ENCODE measurements at places on chromosomes 5 and 9.
A peak's percentile ranks its signal among the peaks of the same experiment; 100 is the strongest.

GRCh38 chr9:134188386-134189144 is 24.2 kb upstream of the RNU6ATAC start:
- no peak for DNase-seq

DNA sequence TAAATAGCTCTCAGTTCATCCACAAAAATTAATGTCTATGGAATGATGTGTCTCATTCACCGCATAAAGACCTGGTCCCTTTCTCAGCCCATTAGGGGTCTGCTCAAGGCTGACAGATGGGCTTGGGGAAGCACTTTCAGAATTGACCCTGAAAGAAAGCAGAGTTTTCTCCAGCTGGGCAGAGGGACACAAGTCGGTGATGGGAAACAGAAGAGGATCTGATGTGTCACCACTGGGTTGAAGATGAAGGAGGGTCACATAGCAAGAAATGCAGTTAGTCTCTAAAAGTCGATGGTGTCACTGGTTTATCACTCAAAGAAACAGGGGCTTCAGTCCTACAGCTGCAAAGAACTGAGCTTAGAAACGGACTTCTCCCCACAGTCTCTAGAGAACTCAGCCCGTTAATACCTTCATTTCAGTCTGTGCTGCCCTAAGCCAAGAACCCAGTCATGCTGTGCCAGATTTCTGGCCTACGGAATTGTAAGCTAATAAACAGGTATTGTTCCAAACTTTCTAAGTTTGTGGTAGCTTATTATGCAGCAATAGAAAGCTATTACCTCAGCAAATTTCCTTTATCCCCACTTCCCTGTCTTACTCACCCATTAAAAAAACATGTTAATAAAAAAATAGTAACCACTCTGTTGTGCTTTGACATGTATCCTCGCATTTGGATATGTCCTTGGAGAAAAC is 64.6 kb downstream of the ADAMTS12 start:
- DNase-seq = no peak

- no peak for DNase-seq
Observed at GRCh38 chr9:118640836-118641560, 728.2 kb downstream of the BRINP1 start.

DNA sequence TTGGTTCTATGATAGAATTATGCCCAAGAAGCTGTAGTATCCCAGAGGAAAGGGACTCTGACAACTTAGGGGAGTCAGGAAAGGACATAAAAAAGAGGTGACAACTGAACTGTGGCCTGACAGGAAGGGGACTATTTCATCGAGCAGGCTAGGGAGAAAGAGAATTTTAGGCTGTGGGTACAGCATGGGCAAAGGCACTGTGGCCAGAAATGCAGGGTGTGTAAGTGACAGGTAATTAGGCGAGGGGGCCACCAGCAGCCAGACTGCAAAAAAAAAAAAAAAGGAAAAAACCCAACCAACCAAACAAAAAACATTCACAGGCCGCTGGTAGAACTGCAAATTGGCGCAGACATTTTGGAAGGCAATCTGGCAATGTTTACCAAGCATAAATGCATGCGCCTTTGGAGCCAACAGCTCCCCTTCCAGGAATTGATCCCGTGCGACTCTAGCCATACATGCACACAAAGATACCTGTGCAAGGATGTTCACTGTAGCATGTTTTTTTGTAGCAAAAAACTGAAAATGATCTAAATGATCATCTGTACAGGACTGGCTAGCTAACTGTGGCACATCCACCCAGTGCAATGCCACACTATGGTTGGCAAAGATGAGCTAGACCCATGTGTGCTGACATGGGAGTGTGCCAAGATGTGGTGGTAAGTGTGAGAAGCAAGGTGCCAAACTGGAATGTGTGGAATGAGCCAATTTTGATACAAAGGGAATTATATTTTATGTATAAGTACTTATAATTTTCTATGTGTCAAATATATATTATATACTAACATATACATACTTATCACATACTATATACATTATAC is 1.1 kb downstream of the EIF4E1B start:
- no peak for DNase-seq

DNA sequence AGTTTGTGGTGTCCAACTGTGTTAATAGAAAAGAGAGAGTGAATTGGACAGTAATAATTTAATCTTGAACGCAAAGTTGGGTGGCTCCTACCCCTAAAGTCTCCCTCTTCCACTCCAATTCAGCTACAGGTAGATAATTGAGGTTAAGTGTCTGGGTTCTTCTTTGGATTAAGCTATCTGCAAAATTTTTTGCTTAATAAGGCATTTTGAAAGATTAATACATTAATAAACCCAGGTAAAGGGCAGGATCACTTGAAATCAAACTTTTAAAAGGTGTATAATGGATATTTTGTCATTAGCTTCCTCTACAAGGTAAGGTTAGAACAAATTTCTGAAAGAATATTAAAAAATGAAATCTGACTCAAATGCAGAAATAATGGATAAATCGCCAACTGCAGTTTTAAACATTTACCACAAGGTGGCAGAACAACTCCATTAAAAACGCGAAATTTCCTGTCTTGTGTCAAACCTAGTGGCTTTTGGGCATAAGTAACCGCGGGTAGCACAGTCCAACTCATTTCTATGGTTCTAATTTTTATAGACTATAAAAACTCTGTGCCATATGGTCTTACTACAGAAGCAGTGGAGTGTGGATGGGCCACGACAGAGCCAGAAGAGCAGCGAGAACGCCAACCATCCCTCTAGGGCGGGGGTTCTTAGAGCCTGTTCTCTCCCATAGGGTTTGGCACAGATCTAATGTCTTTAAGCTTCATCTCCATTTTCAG is 276.5 kb downstream of the ARHGEF28 start:
- no peak for DNase-seq

DNA sequence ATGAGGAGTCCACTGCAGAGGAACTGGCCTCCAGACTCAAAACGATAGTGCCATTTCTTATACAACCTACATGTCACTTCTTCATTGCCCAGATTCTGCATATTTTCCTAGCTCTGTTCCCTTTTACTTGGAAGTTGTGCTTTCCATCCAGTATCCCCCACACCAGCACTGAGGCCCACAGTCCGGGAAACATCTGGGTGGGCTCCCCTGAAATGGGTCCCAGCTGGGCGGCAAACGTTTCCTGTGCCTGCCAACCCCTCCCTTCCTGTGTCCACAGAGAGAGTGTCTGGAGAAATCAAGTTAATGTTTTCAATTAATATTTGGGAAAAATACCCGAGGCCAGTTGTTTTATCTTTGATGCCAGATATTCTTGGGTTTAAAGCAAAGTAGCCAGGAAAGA is 111.8 kb downstream of the COL23A1 start:
- DNase-seq = no peak

- no peak for DNase-seq
Observed at GRCh38 chr9:112034216-112034611, 137.6 kb downstream of the UGCG start.

GRCh38 chr5:138330813-138331448 is 673 bp downstream of the CDC25C start:
- no peak for DNase-seq

GRCh38 chr5:16574789-16575721 is 41.7 kb downstream of the RETREG1 start:
- no peak for DNase-seq

GRCh38 chr5:43042176-43042625 is 2.1 kb upstream of the ANXA2R start:
- no peak for DNase-seq

GRCh38 chr5:175718401-175719108 is 60.7 kb downstream of the HRH2 start:
- DNase-seq = peak; percentile 64

DNA sequence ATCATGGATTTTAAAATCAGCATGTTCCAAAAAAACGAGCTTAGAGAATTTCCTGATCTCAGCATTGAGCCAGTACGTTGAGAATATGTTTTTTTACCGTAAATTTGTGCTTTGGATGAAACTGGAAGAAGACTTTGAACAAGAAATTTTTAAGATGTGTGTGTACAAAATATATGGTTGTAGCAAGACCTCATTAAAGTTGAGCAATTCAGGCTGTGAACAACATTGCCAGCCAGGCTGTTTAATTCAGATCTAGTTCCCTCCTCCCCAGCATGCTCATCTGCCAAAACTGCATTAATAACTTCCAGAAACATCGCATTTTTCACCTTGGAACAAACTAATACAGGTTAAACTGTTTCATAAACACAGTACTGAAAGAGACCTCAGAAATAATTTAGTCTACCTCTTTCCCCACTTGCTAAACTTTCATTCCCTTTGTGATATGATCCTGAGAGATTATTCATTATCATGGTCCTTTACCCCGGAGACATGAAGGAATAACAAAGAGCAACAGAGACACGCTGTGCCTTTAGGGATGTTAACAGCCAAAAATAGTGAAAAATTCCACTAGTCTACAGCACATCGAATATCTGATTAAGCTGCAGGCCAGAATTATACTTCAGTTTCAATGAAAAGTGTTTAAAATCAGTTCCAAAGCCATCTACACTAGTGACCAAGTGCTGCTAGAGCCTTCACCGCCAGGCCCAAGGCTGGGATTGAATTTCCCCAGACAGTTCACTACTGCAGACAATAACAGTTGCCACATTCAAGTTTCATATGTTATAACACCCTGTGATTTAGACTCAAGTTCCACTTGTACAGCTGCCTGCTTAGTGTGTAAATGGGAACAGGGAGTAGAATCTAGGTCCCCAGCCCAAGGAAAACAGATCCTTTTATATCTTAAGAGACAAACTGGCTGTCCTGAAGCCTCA is 89.6 kb downstream of the EFNA5 start:
- no peak for DNase-seq

DNA sequence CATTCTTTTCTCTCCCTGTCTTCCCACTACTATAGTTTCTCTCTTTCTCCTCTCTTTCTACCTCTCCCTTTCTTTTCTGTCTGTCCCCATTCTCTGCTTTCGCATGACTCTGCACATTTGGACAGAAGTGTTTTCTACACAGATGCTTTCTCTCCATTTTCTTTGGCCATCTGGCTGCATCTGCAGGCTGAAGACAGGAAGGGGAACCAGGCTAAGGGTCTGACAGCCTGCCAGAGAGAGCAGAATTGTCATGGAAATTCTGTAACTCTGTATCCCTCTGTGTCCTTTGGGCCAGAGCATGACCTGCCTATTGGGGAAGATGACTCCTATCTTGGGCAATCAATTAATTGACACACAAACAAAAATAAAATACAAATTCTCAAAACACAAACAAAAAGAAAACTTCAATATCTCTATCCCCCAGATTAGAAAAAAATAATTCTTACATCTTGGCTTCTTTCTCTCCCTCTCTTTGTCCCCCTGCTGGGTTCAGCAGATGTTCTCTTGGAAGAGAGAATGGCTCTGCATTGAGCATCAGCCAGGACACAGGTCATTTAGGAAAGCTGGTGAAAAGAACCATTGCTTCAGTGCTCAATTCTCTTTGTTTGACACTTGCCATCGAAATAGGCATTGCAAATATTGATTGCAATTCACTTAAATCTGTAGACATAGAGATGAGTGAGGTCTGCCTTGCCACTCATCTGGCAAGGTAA is 415.9 kb upstream of the KLF4 start:
- DNase-seq = no peak

GRCh38 chr9:127505396-127506116 is 54.2 kb downstream of the LRSAM1 start:
- no peak for DNase-seq

DNA sequence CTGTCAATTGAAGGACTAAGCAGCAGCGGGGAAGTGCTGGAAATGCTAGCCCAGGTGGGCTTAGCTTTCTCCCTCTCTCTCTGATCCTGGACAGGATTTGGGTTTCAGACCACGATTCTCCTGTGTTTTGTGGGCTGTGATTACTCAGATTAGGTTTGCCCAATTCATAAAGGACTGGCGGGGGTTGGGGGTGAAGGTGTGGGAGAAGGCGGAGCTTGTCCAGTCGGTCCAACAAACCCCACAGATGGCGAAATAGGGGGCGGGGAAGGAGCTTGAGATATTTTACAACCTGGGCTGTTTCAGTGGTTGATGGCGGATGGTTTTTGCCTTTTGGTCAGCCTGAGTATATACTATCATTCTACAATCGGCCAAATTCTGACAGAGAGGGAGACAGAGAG is 35.2 kb downstream of the PCDHAC2 start:
- DNase-seq = no peak

GRCh38 chr9:131774636-131775035 is 34.8 kb upstream of the RAPGEF1 start:
- no peak for DNase-seq

- DNase-seq = no peak
Observed at GRCh38 chr5:75734913-75735789, 17.9 kb upstream of the POC5 start.

DNA sequence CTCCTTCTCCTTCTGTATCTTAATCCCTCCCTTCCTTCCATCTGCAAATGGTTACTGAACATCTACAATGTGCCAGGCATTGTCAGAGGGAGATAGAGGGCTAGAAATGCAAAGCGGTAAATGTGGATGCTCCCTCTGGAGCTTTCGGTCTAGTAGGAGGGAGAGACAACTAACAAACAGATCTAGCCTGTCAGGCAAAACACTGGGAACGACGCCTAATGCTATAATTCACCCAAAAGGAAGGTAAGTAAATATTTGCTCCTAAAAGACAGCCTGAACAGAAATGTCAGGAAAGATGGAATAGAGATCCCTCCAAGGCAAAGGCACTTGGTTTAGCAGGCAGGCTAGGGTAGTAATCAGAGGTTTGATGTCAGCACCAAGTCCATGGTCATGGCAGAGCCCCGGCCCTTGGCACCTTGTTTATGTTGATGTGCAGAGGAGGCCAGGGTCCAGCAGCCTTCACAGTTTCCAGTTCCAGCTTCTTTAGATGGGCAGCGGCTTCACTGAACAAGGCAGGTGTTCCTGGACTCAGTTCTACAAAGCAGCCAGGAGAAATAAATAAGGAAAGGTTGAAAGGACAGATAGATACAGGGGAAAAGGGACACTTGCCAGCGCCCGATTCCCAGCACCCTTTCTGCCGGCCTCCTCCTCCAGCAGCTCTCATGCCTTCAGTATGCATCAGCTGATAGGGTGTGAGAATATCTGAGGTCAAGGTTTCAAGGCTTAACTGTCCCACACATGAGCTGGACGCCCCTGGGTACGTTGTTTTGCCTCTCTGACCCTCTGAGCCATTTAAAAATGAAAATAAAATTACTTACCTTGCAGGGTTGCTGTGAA is 46.5 kb upstream of the FRRS1L start:
- no peak for DNase-seq

DNA sequence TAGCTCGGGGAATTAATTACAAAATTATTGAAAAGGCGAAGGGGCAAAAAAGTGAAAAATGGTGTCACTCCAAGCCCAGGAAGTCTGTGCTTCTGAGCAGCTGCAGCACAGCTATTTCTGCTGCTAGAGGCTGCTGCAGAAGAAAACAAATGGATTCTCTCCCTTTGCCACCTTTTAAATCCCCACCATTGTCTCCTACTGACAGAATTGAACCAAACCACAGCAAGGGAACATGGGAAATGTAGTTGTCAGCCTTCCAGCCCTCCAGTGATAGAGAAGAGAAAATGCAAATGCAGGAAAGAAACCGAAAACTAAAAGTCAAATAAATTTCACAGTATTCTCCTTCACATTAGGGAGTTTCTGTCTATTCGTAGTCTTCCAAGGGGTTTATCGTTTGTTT is 33.4 kb upstream of the CDC42SE2 start:
- no peak for DNase-seq

GRCh38 chr9:14797435-14797834 is 74.9 kb upstream of the CER1 start:
- DNase-seq = no peak

GRCh38 chr5:16135506-16135905 is 44.1 kb downstream of the MARCHF11 start:
- DNase-seq = no peak

GRCh38 chr9:134445000-134445399 is 118.7 kb downstream of the RXRA start:
- DNase-seq = no peak
